ENCODE measurements at places on chromosomes 5 and 9.

DNA sequence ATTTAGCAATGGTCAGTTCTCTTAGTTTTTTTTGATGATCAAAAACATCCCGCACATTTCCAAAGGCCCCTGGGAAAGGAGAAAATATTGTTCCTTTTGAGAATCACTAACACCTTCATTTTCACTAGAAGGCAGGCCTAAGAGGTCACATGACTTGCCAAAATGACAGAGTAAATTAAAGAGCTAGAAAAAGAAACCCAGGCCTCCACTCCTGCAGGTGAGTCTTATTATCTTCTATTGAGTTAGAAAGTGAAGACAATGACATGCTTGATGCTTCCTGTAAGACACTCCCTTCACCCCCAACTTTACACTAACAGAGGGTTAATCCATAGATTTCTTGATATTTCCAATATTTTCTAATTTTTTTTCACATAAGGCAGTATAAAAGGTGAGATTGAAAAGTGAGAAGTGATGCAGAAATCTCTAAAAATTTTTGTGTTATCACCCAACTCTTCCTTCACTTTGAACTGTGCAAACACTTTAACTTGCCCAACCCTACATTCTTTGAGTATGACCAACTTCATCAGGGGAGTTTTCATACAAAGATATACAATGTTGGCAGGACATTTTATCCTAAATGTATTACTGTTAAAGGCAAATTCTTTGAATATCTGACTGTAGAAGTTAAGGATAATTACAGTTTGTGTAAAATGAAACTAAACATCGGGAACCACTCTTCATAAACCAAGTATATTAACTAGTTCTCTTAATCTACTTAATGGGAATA is 57.1 kb downstream of the SUB1 start:
- DNase-seq: no peak

DNA sequence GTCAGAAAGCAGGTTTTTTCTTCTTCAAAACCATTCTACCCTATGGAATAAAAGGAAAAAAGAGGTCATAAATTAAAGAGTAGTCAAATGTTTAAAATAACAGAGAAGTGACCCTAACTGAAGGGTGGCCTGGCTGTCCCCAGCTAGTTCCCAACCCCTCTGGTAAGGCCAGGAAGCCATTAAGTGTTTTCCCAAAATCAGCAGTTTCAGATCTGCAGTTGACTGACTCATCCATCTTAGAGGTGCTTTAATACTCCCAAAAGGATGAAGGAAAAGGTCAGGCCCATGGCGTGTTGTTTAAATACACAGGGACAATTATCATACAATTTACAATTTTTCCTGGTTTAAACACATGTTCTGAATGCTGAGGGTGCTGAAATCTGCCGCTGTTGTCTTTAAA is 47.9 kb upstream of the TBC1D9B start:
- no peak for DNase-seq

- no peak for DNase-seq
Observed at GRCh38 chr5:127086589-127086988, 13.3 kb upstream of the C5orf63 start.

DNA sequence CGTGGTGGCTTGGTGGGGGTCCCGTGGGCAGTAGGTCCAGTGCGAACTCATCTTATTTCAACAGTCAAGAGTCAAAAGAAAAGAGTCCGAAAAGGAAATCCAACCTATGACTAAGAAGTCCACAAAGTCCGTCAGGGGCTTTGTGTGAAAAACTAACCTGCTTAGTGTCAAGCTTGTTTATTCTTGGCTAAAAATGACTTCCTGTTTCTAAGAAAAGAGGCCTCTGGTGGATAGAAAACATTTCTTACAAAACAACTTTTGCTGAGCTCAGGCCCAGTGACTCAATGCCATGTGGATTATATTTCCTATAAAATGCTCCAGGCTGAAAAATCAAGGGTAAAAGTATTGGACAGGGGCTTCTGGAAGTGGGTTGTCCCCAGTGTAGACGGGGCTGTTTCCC is 105.9 kb downstream of the GADD45G start:
- DNase-seq: no peak

- DNase-seq: no peak
Observed at GRCh38 chr5:133390416-133391353, 221.7 kb downstream of the FSTL4 start.

GRCh38 chr5:105638437-105638836 is 2032.3 kb downstream of the EFNA5 start:
- DNase-seq: no peak

GRCh38 chr5:142319560-142320429 is 5.0 kb downstream of the SPRY4 start:
- DNase-seq: no peak

DNA sequence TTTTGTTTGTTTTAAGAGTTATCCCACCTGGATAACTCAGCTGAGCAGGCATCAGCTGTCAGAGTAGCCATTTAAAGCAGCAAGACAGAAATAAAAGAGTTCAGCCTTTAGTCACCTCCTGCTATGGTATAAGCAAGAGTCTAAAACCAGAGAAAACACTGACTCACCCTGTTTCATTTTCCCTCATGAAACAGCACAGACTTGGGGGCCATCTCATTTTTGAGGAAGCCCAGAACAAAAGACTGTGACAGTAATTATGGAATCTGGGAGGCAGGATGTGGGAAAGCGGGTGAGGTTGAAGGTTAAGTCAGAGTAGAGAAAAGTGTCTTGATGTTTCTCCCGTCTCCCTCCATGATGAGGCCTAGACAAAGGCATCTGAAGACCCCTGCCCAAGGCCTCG is 90.2 kb upstream of the FAM174A start:
- no peak for DNase-seq

DNA sequence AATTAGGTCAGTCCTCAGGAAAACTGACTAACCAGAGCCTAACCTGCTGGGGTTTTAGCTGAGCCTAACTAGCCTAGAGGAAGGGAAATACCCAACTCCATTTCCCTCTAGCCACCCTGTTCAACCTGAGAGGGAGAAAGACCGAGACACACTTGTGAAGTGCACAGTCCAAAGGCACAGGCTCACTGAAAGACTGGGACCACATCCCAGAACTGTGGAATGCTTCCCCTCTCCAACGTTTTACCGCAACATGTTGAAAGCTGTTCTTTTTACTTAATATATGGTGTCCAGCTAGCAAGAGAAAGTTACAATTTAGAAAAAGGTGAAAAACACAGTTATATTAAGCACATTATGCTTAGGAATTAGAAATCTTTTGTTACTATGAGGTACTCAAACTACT is 76.8 kb upstream of the SIMC1 start:
- DNase-seq: no peak

- no peak for DNase-seq
Observed at GRCh38 chr9:74122661-74123060, 374.5 kb upstream of the RORB start.

DNA sequence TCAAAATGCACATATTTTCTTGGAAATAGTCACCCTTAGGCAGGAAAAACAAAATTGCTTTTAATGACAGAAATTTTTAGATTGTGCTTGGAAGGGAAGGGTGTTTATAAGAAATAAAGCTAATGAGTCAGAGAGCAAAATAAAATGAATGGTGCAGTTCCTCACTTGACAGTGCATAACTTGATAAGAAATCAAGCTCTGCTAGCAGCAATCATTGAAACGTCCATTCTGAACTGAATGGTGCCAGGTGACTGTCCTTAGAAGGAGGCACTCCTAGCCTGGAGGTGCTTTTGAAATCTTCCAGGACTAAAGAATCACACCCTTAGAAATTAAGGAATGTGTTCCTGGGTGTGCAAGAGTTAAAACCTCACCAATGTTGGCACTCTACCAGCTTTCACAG is 202.5 kb downstream of the EFNA5 start:
- no peak for DNase-seq

Measured in stimulated activated CD4-positive, alpha-beta T cell treated with anti-CD3 and anti-CD28 coated beads, TNF-alpha, amount 100 ng/mL, for 1 hour (primary cell).